Sigmoid colon (tissue), 7 donors: ENCODE measurements at places on chromosomes 5 and 9. TPM values are rescaled to one million over a fixed set of nuclear protein-coding genes. Genes with fewer than 3 reads are reported as not detected.

The NELFB gene
- 36.0 TPM for total RNA-seq

DNA sequence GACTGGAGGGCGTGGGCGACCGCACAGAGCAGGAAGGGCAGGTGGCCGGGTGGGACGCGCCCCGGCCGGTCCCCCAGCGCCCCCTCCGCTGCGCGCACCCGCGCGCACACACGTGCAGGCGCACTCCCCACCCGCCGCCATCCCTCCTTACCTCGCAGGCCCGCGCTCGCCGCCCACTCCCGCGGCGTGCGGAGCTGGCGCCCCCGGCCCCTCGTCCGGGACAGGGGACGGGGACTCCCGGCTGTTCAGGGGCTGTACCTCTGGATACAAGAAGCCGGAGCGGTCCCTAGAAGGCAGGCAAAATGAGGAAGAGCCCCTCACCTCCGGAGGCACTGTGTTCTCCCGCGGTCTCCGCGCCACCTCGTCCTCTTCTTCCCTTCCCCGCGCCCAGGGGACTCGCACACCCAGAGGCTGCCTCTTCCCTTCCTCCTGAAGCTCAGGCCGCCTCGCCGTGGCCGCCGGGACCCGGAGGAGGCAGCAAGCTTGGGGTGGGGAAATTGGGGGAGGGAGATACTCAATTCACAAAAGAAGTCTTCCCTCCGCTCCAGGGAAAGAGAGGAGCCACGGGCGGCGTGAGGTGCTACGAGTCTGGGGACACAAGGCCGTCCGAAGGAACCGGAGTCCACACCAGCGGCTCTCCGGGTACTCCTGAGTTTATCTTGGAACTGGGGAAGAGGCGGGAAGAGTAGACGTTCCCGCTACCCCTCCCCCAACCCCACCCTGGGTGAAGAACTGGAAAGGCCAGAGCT is 1.4 kb upstream of the GABRB2 start:
- no peaks in the 10 kb centered on the region for H3K36me3 ChIP-seq
- peaks cover 20% of the 10 kb centered on the region for H3K27me3 ChIP-seq
- H3K27ac ChIP-seq: no peak overlapping the region
- H3K4me3 ChIP-seq: peak overlapping the region; percentile 37

DNA sequence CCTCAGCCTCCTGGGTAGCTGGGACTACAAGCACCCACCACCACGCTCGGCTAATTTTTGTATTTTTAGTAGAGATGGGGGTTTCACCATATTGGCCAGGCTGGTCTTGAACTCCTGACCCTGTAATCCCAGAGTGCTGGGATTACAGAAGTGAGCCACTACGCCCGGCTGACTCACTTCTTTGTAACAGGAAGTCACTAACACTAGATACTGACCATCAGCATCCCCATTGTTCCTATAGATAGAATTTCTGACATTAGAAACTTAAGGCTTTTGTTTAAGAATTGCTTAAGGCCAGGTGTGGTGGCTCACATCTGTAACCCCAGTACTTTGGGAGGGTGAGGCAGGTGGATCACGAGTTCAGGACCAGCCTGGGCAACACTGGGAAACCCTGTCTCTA is 42.2 kb downstream of the LEAP2 start:
- H3K4me3 ChIP-seq: no peak overlapping the region
- no peak for DNase-seq
- peaks cover 15% of the 10 kb centered on the region for H3K36me3 ChIP-seq
- no peaks in the 10 kb centered on the region for H3K27me3 ChIP-seq

The EIF4E1B gene
- not detected for total RNA-seq

DNA sequence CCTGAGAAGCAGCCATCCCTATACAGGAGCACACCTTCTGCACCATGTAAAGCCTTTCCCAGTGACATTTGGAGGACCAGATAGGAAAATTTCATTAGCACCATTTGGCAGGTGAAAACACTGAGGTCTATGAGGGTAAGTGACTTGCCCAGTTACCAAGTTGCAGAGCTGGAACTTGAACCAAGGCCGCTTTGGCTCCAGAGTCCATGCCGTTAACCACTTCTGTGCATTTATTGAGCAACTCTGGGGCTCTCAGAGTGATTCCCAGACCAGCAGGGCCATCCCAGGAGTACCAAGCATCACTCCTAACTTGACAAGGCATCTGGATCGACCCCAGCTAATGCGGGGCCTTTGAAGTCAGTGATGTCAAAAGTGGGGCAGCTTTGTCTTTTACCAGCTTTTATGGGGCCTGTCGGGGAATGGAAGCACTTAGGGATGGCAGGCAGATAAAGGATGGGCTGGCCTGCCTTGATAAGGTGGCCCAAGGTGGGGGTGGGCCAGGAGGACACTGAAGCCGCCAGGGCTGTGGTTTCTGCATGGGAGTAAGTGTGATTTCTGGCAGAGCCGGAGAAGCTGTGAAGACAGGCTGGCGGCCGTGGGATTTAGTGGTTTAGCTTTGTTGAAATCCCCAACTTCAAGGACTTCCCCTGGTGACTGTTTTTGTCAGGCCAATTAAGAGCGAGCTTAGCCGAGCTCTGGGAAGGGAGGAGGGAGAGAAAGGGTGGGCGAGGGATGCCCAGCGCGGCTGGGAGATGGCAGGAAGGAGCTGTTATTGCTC is 127.3 kb downstream of the MACROH2A1 start:
- no peaks in the 10 kb centered on the region for H3K36me3 ChIP-seq
- peaks cover 16% of the 10 kb centered on the region for H3K4me1 ChIP-seq
- H3K27ac ChIP-seq: no peak overlapping the region
- H3K27me3 ChIP-seq: no peaks in the 10 kb centered on the region
- DNase-seq: no peak
- no peak overlapping the region for H3K4me3 ChIP-seq

DNA sequence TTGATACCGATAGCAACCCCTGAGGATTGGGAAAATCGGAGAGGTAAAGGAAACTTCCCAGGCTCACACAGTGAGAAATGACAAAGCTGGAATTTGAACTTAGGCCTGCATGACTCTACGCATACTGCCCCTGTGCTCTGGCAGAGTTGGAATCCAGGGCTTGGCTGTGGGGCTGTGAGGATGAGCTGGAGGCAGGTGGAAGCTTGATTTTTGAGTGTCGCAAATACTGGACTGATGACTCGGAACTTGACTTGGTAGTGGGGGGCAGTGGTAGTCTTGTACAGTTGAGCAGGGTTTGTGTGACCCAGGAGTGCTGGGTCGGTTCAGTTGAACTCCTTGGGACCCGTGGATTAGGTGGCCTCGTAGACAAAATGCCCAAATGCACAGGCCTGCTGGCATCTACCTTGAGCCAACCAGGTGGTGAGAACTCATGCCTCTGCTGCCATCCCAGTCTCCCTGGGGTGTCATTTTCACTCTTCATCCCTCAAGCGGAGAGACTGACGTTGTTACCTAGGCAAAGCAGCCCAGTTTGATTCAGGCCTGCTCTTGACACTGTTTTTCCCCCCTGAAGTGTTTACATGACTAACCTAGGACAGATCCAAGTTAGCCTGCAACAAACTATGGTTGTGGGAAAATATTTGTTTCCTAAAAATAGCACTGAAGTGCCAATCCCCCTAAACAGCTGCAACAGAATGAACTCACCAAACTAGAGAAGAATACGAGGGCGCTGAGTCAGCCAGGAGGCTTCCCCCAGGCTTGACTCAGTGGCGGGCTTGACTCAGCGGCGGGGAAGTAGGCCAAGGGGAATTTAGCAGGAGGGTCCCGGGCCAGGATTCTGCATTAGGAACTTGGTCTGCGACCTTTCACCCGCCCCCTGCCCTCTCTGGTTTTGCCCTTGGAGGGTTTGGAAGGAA is 45.7 kb upstream of the ORM1 start:
- H3K4me1 ChIP-seq: no peaks in the 10 kb centered on the region
- no peaks in the 10 kb centered on the region for H3K27me3 ChIP-seq
- DNase-seq: peak; percentile 42
- H3K27ac ChIP-seq: no peak overlapping the region
- H3K36me3 ChIP-seq: no peaks in the 10 kb centered on the region

The FOXD4L4 gene
- total RNA-seq: not detected

DNA sequence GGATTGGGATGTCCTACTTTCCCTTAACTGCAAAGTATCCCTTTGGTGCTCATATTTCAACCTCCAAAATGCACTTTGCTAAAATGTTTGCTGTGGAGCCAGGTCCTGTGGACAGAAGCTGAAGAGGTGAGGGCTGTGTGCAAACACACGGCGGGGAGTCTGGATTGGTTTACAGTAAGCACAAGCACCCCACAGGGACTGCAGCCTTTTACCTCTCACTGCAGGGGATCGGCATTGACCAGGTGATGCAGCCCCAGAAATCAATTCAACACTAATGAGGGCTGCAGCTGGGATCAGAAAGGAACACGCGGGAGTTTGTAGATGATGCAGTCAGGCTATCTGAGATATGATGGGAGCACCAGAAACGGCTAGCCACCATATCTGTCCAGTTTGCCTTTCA is 450.9 kb downstream of the CCDC171 start:
- no peak overlapping the region for H3K27ac ChIP-seq
- no peak for DNase-seq
- no peaks in the 10 kb centered on the region for H3K27me3 ChIP-seq
- H3K4me3 ChIP-seq: no peak overlapping the region

DNA sequence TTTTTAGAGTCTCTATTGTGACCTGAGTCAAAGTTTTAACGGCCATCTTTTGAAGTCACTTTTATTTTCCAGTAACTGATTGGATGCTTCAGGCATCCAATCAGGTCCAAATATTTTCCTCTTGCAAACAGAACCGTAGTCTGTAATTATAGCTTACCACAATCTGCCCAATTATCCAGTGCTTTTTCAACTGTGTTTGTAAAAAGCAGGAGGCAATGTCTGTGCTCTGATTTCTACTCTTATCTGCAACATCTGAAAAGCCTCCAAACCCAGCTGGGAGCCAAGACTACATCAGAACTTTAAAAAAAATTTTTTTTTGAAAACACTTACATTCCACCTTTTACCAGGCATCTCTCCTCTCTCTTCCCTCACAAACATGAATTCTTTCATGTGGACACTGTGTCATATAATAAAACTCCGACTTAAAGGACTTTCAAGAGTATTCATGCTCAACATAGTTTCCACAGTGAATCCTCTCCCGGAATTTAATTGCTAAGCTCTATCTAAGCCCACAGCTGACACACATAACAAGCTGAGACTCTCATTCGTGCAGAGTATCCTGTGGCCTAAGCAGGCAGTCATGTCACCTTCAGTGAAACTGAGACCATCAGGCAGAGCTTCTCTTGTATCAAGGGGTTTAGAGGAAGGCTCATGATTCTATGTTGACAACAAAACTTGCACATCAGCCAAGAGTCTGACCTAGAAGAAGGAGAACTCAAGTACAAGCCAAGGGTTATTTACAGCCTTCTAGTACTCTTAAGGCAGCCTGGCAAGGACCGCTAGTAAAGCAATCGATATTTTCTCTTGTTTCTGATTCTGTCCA is 272.7 kb downstream of the TLE1 start:
- H3K36me3 ChIP-seq: no peaks in the 10 kb centered on the region
- DNase-seq: no peak
- peaks cover 19% of the 10 kb centered on the region for H3K4me1 ChIP-seq

The NDFIP1 gene
- total RNA-seq: 88.5 TPM

DNA sequence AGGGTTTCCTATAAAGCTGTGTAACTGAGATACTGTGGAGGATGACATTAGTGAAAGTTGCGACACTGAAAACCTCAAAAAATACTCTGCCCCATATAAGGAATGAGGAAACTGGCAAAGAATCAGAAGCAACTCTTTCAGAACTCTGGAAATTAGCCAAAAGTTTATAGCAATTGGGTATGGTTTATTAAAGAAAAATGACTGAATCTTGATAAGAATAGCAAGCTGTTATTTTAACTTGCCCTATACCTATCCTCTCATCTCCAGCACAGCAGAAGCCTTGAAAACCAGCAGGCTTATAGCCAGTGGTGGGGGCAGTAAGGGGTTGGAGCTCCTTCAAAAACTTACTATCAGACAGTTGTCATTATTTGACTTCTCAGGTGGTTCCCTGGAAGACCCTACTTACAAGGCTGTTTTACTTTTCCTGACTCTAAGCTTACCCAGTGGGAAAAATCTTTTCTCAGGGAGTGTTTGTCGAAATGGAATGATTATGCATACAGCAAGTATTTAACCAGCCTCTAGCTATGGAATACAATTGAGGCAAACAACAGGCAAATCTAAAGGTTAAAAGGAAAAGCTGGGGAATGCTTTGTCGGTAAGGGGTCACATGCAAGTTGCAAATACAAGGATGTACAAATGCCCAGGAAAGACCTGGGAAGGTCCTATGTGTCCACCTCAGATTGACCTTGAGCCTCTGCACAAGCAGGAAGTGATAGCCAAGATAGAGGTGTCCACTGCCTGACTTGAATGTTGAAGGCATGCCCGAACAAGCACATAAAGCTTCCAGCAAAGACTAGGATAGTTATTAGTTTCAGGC is 21.0 kb upstream of the FAM151B start:
- DNase-seq: no peak
- no peak overlapping the region for H3K4me3 ChIP-seq
- no peaks in the 10 kb centered on the region for H3K27me3 ChIP-seq

DNA sequence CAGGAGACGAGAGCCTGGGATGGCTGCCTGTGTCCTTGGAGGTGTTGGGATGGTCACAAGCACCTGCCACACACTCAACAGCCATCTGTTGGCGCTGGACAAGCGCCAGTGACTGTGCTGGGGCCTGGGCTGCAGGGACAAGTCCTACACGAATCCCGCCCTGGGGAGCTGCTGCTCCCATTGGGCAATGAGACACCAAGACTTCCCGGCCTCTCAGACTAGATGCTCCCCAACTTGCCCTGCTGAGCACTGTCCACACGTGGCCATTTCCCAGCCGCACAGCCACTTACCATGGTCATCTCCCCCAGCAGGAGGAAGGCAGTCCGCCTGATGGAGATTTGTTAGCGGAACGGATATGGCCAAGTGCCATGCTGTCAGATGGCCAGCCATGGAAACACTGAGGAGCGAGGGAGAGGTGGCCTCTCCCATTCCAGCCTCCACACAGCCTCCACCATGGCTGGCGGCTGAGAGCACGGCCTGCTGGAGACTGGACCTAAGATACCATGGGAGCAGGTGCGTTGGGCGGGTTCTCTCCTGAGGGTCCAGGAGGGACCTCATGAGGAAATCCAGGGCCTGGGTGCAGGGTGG is 43.9 kb downstream of the PRRT1B start:
- DNase-seq: no peak
- H3K4me3 ChIP-seq: no peak overlapping the region
- no peak overlapping the region for H3K27ac ChIP-seq
- H3K27me3 ChIP-seq: no peaks in the 10 kb centered on the region
- H3K4me1 ChIP-seq: no peaks in the 10 kb centered on the region
